ENCODE measurements at places on chromosomes 7 and 10.
A peak's percentile ranks its signal among the peaks of the same experiment; 100 is the strongest.

DNA sequence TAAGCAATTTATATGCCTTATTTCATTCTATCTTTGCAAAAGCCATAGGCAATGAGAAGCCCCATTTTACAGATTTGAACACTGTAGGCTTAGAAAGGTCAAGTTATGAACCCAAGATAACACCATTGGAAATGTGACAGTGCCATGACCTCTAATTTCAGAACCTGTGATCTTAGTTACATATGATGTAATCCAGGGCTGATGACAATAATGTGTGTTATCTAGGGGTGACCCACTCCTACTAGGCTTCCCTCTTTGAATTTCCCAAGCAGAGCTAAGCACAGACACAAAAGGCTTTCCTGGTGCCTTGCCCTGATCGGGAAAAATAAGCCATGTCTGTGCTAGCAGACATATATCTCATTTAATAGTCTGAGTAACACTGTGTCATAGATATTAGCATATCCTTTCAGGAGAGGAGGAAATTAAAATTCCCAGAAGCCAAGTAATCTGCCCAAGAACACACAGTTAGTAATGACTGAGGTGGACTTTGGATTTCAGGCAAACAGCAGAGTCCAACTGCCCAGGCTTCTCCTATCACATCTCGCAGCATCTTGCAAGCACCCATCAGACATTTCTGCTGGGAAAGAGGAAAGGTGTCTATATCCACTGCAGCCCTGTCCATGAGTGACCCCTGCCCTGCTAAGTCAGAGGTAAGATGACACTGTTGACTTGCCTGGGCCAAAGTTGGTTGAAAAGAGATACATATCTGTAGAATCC lies 2.8 kb upstream of the TECTB start:
- DNase-seq = no peak

GRCh38 chr10:80081801-80082750 lies 3.6 kb downstream of the TMEM254 start:
- DNase-seq = no peak

DNA sequence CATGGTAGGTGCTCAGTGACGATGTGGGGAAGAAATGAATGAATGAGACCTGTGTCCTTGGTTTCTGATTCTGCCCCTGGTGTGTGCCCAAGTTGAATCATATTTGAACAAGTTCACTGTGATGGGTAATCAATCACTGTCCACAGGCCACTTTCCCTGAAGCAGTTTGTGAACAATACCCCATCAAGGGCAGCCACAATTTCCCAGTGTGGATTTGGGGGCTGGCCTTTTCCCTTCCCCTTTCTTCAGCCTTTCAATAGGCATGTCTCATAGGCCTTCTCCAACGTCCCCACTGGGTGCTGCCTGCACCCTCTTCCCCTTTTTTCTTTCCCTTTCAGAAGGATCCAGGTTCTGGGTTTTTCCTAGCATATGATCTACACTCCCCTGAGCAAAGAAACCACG lies 64.7 kb downstream of the CREB5 start:
- DNase-seq = no peak

DNA sequence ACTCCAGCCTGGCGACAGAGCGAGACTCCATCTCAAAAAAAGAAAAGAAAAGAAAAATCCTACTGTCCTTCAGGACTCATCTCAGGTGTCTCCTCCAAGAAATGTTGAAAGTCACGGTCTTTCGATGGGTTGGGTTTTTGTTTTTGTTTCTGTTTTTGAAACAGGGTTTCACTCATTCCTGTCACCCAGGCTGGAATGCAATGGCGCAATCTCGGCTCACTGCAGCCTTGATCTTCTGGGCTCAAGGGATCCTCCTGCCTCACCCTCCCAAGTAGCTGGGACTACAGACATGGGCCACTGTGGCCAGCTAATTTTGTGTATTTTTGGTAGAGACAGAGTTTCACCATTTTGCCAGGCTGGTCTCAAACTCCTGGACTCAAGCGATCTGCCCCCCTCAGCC lies 3.1 kb upstream of the SORBS1 start:
- DNase-seq = no peak

DNA sequence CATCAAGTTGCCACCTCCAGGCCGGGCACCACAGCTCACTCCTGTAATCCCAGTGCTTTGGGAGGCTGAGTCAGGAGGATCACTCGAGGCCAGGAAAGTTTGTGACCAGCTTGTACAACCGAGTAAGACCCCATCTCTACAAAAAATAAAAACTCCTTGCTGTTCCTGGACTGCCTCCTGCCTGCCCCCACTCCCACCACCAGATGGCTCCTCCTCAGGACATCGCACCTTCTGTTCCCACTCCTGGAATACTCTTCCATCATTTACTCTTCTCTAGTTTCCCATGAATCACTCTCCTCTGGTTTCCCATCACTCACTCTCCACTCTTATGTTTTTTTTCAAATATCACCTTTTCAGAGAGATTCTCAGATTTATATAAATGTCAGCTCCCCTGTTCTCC lies 540.7 kb downstream of the CALN1 start:
- no peak for DNase-seq

- peak; percentile 64 for DNase-seq
These were observed 7.5 kb upstream of the LRRN3 start for GRCh38 chr7:111083413-111083812.

DNA sequence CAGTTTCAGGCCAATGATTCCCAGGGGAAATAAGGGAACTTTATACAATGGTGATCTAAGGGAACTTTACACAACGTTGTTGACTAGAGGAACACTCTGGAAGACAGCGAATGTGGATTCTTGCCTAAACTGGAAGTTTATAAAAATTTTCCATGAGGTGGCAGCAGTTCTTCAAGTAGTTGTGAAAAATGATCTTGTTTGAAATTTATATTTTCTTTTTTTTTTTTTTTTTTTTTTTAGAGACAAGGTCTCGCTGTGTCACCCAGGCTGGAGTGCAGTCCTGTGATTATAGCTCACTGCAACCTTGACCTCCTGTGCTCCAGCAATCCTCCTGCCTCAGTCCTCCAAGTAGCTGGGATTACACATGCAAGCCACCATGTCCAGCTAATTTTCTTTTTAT lies 32.1 kb upstream of the GTF2I start:
- peak; percentile 38 for DNase-seq

- no peak for DNase-seq
These were observed 42.0 kb downstream of the ZC3HC1 start for GRCh38 chr7:130008941-130009847.

DNA sequence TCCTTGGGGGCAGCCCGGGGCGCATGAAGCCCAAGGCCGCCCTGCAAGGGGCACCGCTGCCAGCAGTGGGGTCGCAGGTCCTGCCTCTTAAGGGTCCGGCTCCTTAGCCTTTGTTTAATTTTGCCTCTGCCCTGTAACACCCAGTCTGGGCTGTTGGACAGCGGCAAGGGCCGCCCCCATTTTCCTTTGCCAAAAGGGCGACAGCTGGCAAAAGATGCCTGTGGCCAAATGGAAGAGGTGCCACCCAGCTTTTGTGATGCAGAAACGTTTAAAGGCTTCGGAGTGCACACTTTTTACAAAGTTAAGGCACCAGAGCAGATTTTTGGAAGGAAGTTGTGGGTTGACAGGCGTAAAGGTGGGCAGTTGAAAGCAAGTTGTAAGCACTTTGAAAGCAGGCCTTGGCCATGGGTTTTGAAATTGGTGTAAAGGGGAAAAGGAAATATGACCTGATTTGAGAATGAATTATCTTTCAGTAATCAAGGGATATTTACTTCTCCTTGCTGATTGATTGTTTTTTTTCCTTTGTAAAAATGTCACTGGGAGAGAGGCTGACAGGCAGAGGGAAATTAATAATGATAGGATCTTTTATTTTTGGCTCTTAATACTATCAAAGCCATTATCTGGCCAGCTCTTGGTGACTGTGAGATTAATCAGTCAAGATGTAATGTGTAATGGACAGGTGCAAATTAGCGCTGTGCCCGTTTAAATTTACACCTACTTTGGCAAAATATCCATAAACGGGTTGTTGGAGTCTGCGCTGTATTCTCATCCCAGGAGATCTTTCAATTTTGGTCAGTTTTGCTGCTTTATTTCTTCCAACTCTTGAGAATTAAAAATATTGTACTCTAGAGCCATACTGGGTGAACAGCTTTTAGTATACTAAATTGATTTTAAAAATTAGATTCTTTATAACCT lies 1.2 kb downstream of the CASD1 start:
- DNase-seq = peak; percentile 8

- no peak for DNase-seq
These were observed 34.2 kb downstream of the CAMK2B start for GRCh38 chr7:44291066-44291732.

DNA sequence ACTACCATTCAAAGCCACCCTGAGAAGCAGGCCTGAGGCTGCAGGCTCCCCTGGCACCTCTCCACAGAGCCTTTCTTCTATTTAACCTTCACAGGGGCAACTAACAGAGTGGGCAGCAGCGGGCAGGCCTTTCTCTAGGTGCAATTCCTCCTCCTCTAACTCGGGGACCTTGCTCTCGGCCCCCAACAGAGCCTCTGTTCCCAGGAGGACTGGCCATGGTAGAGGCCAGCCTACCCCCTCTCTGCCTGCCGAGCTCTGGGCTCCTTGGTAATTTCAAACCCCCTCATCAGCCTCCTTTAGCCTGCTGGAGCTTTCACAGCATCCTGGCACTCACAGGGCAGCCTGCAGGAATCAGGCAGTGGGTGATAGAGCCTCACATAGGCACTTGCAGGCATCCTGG lies 920.8 kb upstream of the ZNF722 start:
- DNase-seq = no peak

DNA sequence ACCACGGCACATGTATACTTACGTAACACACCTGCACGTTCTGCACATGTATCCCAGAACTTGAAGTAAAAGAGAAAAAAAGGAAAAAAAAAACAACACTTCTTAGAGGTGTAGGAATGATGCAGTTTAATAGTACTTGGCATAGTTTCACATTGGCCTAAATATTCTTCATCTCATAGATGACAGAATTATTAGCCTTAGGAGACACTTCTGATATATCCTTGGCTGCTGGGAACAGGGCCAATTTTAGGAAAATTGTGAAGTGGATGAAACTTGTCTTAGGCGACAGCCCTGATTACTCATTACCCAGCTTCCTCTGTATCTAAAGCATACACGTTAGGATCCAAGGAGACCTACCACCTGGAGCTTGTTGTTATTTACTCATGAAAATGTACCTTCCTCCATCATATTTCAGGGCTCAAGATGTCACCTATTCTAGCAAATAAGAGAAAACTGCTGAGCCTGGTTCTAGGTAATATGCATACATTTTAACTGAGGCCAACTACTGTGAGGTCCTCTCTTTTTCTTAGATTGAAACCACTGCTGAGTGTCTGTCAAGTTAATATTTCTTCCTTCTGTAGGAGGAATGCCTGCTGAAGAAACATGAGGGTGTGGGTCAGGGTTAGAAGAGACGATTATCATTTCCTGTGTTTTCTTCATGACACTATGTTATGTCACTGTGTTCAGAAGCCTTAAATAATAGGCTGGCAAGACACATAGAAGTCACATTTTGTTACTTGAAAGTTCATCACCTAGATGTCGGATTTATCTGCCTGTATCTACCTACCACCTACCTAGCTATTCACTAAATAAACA lies 44.3 kb downstream of the CPED1 start:
- no peak for DNase-seq

DNA sequence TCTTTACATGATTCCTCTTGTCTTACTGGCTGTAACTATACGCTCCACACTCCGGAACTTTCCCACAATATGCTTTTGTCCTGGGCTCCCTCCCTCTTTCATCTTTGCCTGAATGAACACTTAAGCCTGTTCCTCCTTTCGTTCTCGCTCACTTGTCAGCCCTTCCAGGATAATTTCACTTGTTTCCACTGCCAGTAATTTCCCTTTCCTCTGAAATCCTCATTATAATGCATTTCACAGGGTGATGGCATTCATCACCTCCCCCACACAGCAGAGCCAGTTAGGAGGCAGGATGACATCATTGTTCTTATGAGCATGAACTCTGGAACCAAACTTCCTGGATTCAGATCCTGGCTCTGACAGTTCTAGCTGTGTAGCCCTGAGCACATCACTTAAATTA lies 372.6 kb downstream of the GPR158 start:
- no peak for DNase-seq

- DNase-seq = no peak
These were observed 4.8 kb downstream of the SH3PXD2A start for GRCh38 chr10:103850572-103850895.

DNA sequence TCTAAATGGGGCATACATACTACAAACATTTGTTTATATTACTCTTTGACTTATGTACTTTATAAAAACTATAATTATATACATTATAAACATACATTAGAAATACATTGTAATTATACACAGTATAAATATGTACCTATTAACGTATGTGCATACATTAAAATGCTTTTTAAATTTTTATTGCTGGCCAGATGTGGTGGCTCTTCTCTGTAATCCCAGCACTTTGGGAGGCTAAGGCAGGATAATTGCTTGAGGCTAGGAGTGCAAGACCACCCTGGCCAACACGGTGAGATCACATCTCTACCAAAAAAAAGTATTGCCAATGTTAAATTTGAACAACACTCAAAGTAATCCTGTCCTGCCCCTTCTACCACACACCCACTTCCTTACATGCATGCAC lies 1037.0 kb downstream of the GRM8 start:
- no peak for DNase-seq

DNA sequence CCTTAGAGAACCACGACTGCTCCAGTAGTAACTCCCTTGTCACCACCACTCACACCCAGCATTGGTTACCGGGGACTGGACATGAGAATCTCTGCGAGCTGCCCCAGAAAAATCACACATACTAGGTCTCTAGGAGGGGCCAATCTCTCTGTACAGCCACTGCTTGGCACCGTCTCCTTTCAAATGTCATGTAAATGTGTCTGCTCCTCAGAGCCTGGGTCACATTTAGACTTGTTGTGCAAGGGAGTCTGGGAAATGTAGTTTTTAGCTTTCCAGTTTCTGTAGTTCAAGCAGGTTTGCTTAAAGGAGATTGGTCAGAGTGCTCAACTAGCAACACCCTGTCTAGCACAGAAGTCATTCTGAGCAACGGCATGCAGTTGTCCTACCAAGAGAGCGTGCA lies 60.0 kb downstream of the CHN2 start:
- no peak for DNase-seq

DNA sequence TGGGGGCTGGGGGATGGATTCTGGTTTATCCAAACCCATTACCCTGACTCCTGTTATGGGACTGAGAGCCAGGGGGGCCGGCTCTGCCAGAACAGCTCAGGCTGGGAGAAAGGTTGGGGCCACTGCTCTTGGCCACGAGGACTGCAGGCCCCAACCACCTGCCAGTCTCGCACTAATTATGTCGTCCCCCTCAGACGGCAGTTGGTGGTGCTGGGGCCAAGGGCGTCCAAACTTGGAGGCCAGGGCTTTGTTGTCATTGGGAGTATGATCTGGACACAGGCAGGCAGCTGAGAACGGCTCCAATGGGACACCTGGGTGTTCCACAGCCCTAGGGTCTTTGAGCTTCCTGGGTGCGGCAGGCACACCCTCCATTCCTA lies 34.7 kb downstream of the DRGX start:
- DNase-seq = no peak

DNA sequence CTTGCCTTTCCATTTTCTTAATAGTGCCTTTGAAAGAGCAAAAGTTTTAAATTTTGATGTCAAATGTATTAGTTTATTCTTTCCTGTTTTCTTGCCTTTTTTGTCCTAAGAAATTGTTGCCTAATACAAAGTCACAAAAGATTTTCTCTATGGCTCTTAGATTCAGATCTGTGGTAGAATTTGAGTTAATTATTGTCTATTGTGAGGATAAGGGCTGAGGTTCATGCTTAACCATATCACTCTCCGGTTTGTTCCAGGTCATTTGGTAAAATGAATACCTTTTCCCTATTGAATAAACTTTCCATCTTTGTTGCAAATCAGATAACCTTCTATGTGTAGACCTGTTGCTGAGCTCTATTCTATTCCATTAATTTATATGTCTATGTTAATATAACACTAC lies 96.0 kb downstream of the NOD1 start:
- no peak for DNase-seq

All from CD4-positive, alpha-beta T cell treated with Interferon alpha-2 for 1 hour (primary cell).